ENCODE measurements at places on chromosomes 3 and 15.

DNA sequence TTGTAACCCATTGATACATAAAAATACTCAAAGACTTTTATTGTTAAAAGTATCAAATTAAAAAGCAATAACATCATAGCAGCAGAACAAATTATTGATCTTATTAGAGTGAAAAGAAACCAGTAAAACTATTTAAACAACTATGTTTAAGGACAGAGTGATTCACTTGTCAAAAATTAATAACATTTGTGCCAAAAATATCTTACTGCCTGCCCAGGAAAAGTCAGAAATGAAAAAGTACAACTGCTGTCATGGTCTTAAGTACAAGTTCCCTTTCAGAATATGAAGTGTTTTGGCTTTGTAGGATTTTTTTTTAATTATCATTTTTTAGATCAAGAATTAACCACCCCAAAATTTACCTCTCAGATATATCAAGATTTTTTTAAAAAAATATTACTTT lies 3.4 kb downstream of the IFT57 start:
- no peak for DNase-seq

DNA sequence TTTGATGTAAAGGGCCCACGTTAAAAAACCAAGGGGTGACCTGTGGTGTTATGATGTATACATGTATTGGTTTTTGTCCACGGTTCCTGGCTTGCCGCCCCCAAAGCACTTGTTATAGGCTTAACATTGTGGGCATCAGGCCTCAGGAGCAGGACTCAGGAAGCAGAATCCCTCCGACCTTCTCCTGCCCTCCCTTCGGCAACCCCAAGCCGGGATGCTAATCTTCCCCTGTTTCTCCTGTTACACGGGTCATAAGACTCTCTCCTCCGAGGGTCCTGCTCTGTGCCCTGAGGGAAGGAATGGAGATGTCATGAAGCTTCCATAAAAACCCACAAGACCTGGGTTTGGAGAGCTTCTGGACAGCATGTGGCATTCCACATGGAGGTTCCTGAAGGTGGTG lies 48.8 kb downstream of the RPLP1 start:
- DNase-seq, result no peak

DNA sequence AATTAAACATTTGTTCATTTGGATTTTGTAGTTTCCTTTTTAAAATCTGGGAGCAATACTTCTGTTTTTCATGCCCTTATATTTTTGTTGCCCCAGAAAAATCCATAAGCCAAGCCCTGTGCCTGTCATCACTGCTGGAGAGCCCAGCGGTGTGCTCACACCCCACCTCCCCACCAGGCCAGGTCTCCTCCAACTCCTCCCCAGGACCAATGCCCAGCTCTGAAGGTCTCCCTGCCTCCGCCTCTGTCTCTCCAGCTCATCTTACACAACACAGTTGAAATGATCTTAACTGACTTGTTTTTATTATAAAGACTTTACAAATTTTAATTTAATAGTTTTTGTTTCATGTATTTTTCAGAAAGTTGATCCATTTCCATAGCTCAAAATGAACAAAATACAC lies 66.4 kb downstream of the RHCG start:
- no peak for DNase-seq

GRCh38 chr3:44329946-44330345 lies 8.6 kb upstream of the TCAIM start:
- no peak for DNase-seq

GRCh38 chr3:30749230-30749629 lies 142.8 kb downstream of the TGFBR2 start:
- no peak for DNase-seq

DNA sequence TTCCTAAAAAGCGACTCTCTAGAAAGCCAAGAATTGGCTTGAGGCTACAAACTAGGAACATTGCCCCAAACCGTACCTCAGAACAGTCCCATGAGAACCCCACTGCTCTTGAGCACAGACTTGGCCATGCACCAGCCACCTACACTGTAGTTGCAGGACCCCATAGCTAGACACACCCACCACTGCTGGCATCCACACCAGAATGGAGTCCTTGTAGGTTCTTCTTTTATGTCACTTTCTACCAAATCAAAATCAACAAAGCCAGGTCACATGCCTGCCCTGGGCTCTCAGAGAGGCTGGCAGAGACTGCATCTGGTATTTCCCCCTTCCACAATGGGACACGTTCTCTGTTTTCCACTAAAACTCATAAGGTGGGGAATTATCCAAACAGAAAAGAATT lies 290.5 kb downstream of the SHOX2 start:
- no peak for DNase-seq

DNA sequence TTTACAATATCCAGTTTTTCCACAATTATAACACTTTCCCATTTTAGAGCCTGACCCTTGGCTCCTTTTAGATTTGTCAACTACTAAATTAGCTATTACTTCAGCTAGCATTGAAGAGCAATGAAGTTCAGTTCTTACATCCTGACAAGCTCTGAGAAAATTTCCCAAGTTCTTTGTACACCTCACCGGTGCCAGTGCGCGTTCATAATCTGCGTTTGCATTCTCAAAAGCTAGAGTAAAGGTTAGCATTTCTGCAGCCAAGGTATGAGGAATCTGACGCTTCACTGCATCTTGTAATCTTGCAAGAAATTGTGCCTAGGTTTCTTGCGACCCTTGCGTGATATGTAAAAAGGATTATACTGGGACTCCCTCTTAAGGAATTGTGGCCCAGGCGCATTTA lies 25.2 kb upstream of the XCR1 start:
- no peak for DNase-seq

- DNase-seq, result no peak
These were observed 63.3 kb upstream of the TPM1 start for GRCh38 chr15:62979252-62979651.

DNA sequence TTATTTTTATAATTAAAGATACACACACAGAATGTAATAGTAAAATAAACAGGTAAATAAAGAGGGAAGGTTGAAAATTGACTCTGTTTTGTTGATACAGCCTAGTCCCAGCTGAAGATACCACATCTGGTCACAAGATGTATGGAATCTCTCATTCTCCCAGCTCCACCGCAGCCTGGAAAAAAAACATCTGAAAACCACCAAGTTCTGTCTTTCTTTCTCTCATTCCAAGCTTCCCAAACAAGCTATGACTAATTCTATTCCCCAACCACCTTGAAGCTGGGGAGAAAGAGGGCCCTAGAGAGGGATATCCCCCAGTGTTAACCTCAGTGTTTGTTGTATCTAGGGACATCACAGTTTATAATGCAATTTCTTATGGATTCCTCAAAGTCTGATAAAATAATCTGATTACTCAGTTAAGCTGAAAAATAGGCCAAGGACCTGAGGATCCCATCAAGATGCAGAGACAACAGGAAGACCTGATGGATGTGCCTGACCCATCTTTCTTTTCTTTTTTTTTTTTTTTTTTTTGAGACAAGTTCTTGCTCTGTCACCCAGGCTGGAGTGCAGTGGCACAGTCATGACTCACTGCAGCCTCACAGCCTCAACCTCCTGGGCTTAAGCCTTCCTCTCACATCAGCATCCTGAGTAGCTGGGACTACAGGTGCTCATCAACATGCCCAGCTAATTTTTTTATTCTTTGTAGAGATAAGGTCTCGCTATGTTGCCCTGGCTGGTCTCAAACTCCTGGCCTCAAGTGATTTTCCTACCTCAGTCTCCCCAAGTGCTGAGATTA lies 38.1 kb downstream of the SRGAP3 start:
- DNase-seq, result no peak

GRCh38 chr15:41562784-41563198 lies 3.8 kb downstream of the TYRO3 start:
- no peak for DNase-seq

DNA sequence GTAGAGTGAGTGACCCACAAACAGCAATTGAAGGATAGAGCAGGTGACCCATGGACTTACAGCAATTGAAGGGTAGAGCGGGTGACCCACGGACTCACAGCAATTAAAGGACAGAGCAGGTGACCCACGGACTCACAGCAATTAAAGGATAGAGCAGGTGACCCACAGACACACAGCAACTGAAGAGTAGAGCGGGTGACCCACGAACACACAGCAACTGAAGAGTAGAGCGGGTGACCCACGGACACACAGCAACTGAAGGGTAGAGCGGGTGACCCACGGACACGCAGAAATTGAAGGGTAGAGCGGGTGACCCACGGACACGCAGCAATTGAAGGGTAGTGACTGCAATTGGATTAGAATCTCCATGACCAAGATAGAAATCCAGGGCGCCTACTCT lies 9.8 kb upstream of the TNK2 start:
- DNase-seq, result no peak

DNA sequence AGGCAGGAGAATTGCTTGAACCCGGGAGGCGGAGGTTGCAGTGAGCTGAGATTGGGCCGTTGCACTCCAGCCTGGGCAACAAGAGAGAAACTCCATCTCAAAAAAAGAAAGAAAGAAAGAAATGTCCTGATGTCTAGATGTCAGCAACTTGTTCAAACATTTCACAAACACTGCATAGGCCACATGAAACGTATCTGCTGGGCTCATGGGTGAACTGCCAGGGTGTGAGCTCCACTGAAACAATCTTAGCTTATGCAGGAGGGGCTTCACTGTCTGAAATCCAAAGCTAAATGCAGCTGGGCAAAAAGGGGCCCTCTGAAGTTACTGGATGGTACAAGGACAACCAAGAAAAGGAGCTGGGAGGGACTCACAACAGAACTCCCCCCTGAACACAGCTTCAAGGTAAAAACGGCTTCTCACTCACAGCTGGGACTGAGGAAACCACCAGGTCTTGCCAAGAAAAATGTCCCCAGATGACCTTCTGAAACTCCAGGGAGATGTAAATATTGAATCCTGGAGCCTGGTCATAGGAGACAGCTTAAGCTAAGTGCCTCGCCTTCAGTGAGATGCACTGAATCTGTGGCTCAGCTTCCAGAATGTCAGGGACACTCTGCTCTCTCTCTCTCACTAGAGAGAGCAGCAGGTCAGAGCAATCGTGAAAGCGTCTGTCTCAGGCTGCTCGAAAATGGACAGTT lies 31.9 kb downstream of the SEC61A1 start:
- no peak for DNase-seq

DNA sequence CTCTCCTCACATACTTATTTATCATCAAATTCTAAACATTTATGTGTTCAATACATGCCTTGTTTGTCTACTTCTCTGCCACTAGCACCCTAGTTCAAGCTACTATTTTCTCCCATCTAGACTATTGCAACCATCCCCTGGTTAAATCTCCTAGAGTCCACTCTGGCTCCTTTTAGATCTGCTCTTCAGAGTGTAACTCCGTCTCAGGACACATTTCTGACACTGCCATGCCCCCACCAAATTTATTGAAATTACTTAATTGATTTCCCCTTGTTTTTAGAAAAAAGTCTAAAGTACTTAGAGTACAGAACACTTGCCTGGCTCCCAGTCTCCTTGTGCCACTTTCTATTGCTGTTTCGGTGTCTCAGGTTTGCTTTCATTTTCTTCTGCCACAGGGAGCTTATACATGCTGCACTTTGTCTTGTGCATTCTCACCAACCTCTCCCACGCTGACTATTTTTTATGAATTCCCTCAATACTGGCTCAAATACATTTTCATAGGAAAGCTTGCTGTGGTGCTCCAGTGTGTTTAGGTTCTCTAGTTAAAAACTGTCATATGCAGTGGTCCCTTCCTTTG lies 792.3 kb downstream of the DIPK2A start:
- no peak for DNase-seq

DNA sequence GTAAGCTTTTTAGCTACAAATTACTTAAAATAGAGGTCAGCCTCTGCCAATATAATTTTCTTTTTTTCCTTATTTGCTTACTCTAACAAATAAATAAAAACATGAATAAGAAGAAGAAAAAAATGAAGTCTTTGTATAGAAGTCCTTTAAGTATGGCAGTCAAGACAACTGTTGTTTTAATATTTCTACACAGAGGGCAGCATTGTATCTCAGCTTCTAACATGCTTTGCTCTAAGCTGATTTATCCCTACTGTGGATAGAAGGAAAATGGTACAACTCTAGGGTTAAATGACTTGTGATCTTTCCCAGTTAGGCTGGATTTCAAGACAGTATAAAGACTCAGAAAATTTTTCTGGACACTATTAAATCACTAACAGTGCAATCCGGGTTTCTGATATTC lies 104.3 kb upstream of the MEIS2 start:
- DNase-seq, result no peak

DNA sequence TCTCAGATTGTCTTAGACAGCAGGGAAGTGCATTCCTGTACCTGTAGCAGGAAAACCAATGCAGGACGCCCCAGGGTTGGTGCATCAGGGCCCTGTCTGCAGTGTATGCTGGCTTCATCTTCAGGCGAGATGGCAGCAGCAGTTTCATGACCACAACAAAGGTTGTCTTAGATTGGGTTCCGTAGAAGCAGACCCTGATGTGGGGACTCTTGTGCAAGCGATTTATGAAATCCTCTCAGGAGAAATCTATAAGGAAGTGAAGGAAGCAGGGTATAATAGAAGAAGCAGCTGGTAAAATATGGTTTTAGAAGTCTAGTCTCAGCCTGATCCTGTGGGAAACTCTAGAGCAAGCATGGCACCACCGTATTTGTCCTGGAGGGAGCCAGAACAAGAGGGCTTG lies 25.0 kb downstream of the DNAH1 start:
- DNase-seq, result no peak
